ENCODE measurements at places on chromosomes 6 and 20.

GRCh38 chr20:49843139-49843538 is 30.5 kb downstream of the SLC9A8 start:
- no peak for DNase-seq

DNA sequence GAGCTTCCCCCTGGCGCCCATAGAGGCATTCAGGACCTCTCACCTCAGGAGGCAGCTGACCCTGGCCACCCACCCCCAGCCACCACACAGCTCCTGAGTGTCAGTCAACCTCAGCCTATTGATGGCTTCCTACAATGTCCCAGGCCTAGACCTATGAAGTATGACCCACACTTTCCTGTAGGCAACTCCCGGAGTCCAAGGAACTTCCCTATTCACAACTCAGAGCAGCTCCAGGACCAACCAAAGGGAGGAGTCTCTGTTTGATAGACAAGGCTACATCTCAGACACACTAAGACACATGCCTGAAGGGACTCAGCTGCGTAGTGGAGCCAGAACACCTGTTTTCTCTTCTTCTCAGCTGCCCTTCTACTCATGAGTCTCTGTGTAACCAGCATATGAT is 169.1 kb downstream of the MAFB start:
- DNase-seq: no peak

DNA sequence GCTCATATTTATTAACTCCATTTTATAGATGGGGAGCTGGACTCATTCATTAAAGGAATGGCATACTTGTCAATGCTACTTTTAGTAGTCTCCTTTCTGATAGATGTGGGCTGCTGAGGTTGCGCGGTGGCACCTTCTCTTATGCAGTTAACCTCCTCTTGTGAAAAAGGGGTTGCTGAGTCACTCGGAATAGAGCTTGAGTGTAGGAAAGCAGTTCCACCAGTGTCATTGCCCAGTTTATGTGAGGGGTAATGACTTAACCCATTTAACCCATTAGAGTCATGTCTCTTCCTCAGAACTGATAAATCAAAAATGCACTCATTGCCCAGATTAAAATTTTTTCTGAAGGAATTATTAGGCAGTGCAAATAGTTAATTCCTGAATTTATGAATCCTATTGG is 6.3 kb downstream of the MAPK14 start:
- no peak for DNase-seq

DNA sequence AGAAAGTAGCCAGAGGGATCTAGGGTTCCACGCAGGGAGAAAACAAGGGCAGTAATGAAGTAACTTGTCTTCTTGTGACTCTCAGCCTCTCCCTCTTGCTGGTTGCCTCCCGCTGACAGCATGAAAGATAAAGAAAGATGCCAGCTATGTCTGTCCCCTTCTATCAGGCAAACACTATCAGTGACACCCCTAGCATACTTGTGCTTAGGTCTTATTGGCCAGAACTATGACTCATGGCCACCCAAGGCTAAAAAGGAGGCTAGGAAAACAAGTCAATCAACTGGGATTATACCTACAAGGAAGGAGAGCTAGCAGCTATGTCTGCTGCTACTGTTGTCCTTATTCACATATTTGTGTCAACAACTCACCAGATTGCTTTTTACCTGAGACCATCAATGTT is 206.8 kb upstream of the SOX4 start:
- no peak for DNase-seq

DNA sequence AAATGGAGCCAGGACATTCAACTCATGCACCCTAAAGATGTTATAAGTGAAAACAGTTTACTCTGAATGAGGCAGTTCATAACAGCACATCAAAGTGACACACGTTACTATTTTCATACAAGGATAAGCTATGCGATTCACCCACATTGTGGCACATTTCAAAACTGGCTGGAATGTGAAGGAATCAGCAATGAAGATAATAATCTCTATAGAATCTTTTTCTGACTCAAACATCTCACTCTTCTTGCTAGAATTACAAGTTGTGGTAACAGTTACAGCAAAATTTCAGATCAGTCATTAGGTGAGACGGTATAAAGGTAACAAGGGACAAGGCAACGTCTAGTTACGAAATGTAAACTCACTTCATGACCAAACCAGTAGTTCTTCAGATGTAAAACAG is 17.5 kb downstream of the TMEM244 start:
- no peak for DNase-seq

GRCh38 chr6:43846556-43846955 is 76.5 kb downstream of the VEGFA start:
- no peak for DNase-seq

- no peak for DNase-seq
Measured at GRCh38 chr6:131789219-131789618, 18.6 kb upstream of the ENPP1 start.

- no peak for DNase-seq
Measured at GRCh38 chr20:19952392-19952791, 64.8 kb upstream of the NAA20 start.

- no peak for DNase-seq
Measured at GRCh38 chr6:52566853-52567279, 10.0 kb downstream of the TRAM2 start.

GRCh38 chr20:52060794-52061714 is 130.5 kb downstream of the ZFP64 start:
- no peak for DNase-seq

- no peak for DNase-seq
Measured at GRCh38 chr20:56504373-56505005, 20.1 kb upstream of the FAM209A start.

- no peak for DNase-seq
Measured at GRCh38 chr6:32068867-32069266, 30.7 kb downstream of the CYP21A2 start.

GRCh38 chr6:167401525-167402194 is 76.8 kb downstream of the TTLL2 start:
- DNase-seq: no peak

DNA sequence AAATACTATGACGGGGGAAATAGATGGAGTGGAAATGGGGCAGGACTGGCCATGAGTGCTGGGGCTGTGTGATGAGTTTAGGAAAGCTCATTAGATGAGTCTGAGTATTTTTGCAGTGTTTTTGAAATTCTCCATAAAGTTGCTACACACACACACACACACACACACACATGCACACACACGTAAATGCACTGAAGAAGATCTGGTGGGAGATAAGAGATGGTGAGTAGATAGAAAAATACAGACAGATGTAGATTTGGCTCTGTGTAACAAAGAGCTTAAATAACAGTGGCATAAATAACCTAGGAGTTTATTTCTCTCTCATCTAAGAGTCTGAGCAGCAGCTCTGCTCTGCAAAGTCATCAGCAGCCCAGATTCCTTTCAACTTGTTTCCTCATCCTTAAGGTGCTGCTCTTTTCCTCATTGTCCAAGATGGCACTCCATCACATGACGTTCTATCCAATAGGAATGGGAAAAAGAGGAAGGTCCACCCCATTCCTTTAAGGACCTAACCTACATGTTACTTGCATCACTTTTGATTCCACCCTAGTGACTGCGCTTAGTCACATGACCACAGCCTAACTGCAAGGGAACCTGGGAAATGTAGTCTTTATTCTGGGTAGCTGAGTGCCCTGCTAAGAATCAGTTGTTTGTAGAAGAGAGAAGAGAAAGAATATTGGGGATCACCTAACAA is 76.4 kb downstream of the EYA2 start:
- DNase-seq: peak; percentile 44

- DNase-seq: no peak
Measured at GRCh38 chr6:151651639-151652038, 155.8 kb upstream of the ESR1 start.

GRCh38 chr20:61092251-61092650 is 159.8 kb upstream of the CDH4 start:
- no peak for DNase-seq

DNA sequence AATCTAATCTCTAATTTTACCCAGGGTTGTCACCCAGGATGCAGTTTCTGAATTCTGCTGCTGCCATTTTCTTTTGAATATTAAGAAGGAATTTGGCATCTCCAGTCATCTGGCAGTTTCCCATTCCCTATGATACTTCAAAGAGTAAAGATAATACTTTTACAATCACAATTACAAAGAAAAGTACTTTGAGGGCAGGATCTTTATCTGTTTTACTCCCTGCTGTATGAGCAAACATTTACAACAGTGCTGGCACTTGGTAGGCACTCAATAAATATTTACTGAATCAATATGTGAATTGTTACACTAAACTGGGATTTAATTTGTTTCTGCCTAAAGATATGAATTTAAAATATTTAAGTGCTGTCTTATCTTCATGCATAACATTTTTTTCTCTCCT is 224.9 kb downstream of the EPHA7 start:
- no peak for DNase-seq

DNA sequence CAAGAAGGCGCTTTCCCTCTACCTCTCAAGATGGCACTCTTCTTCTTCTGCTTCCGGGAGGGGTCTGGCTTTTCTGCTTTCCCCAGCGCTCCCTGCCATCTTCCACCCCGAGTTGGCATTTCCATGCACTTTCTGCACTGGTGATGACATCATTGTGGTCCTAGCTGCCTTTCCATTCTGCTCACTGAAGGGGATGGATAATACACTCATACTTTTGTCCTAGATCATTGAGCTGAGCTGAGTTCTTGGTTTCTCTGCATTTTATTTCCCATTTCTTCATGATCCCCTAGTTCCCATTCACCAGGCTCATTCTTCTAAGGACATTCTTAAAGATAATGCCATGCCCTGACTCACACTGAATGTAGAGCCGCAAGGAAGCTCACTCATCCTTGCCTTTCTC is 96.7 kb downstream of the EDN1 start:
- no peak for DNase-seq

DNA sequence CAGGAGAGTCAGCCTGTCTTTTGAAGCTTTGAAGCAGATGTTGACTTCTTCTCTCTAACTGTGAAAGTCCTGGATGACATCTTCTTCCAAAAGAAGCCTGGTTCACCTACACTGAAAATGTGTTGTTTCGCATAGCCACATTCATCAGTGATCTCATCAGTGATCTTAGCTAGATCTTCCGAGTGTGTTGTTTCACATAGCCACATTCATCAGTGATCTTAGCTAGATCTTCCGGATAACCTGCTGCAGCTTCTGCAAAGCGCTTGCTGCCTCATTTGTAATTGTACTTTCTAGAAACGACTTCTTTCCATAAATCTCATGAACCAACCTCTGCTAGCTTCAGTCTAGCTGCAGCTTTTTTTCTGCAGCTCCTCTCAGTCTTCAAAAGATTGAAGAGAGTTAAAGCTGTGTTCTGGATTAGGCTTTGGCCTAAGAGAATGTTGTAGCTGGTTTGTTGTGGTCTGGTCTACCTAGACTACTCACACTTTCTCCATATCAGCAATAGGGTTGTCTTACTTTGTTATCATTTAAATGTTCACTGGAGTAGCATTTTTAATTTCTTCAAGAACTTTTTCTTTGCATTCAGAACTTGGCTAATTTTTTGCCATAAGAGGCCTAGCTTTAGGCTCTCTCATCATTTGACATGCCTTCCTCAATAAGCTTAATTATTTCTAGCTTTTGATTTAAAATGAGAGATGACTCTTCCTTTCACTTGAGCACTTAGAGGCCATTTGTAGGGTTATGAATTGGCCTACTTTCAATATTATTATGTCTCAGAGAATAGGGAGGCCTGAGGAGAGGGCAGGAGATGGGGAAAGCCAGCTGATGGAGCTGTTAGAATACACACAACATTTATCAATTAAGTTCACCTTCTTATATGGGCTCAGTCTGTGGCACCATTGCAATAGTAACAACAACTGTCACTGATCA is 48.7 kb upstream of the EXOC2 start:
- no peak for DNase-seq

DNA sequence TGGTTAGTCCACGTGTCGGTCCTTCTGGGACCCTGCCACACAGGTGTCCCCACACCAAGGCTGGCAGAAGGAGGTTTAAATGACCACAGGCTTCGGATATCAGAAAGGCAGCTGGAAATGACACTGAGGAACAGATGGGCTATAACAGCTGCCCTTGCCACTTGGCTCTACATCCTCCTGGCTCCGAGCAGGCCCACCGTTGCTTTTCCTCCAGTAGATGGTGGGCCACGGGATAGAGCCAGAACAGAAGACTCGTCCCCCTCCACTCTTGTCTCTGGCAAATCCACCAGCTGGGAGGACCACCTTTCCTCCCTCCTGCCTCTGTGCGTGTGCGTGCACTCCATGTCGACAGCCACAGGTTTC is 17.6 kb downstream of the WRNIP1 start:
- no peak for DNase-seq

DNA sequence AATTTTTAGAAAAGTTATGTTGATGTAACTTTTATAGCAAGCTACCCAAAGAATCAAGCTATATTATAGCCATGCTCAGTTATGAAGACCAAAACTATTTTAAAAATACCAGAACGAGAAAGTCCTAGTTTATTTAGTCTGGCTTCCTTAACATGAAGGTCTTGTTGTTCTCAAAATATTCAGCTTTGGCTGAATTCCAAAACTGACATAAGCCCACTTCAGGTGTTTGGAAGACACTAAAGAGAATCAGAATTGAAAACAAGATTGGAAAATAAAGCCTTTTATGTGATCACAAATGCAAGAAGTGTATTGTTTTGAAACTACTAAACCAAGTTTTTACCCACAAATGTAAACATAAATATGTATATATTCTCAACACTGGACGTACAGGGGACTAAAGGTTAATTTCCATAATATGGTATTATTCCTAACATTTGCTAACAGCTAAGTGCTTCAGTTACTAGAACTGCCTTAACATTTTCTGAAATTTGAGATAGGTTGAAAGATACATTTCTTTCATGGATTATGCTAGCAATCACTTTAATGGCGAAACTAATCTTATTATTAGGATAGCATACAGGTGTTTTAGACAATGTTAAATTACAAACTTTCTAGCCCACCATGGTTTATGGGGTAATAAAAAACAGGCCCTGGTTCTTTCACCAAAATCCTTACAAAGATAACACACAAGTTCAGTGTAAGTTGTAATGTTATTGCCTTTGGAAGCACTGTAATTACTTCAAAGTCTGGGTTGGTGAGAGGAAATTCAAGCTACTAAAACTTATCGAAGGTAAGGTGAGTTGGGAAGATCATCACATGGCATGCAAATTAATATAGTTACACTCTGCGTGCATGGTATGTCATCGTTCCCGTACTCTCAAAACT is 1.6 kb downstream of the MAP3K5 start:
- no peak for DNase-seq

DNA sequence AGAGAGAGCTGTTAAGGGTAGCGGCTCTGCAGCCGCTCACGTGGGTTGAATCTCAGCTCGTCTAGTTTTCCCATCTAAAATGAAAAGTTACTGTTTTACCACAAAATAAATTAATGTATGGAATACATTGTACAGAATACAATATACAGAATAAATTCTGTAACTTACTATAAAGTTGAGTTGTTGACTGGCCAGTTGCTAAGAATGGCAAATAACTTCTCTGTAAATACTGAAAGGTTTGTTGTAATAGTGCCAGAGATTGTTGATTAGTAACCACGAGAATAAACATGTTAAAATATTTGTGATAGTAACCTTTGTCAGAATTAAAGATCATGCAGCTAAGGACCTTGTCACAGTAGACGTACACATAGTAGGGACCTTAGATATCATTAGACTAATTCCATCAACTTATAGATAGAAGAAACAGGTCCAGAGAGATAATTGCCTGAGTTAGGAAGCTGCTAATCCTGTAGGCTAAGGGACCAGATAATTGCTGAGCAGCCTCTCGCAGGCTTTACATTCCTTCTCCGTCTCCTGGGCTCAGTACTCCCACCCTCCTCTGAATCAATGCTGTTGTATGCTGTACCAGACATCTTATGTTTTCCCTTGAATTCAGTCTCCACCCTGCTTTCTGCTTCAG is 544 bp upstream of the NRM start:
- DNase-seq: no peak
